ENCODE measurements at places on chromosomes 16 and 17.
A peak's percentile ranks its signal among the peaks of the same experiment; 100 is the strongest.

- DNase-seq: no peak
These were observed 4.8 kb upstream of the COG1 start for GRCh38 chr17:73188011-73188410.

- DNase-seq: no peak
These were observed 20.5 kb upstream of the METTL16 start for GRCh38 chr17:2532146-2532720.

GRCh38 chr17:1096215-1096614, 83.6 kb downstream of the ABR start:
- no peak for DNase-seq

- DNase-seq: no peak
These were observed 62.2 kb downstream of the TNRC6C start for GRCh38 chr17:78020717-78021108.

GRCh38 chr17:7363311-7363710, 8.4 kb downstream of the TMEM95 start:
- DNase-seq: peak; percentile 54

GRCh38 chr17:44581868-44582267, 24.6 kb downstream of the FZD2 start:
- no peak for DNase-seq

GRCh38 chr17:322006-322780, 30.4 kb downstream of the RPH3AL start:
- no peak for DNase-seq

- DNase-seq: peak; percentile 35
These were observed 18.6 kb downstream of the HNF1B start for GRCh38 chr17:37726248-37726647.

DNA sequence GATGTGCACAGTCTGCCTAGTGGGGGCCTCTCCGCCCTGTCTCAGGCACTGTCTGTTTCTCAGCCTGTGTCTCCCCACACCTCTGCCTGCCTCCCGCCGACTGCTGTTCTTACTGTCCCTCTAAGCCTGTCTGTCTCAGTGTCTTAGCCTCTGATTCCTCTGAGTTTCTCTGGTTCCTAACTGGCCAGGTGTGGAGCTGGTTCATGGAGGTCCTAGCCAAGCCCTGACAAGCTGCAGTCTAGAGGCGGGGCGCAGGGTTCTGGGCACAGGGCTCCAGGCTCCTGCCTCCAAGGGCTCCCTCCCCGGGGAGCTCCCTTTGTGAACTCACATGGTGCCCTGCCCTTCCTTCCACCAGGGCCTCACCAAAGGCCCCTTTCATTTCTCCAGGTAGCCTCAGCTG, 19.4 kb downstream of the C17orf100 start:
- no peak for DNase-seq

GRCh38 chr17:78144147-78144719, 2.0 kb upstream of the C17orf99 start:
- peak; percentile 87 for DNase-seq

- no peak for DNase-seq
These were observed 1.4 kb upstream of the SLC5A11 start for GRCh38 chr16:24844101-24845030.

GRCh38 chr17:45867171-45867570, 22.5 kb downstream of the SPPL2C start:
- no peak for DNase-seq

DNA sequence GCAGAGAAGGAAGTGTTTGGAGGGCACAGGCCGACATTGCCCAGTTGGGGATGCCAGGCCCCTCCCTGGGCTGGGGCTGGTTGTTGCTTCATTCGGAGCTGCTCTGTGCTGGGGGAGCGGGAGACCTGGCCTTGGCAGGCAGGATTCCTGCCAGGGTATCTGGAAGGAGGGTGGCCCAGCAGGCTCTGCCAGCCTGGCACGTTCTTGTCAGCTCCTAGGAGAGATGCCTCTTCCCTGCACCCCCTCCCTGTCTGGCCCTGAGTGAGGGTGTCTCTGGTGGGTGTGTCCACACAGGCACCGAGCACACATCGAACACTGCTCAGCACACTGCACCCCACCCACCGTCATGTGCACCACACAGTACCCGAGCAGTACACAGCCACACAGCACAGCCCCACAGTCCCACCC, 35.2 kb downstream of the ARHGAP23 start:
- DNase-seq: no peak

GRCh38 chr16:28297784-28298510, 5.6 kb downstream of the SBK1 start:
- no peak for DNase-seq

- DNase-seq: no peak
These were observed 25.4 kb downstream of the B9D1 start for GRCh38 chr17:19336938-19337711.

DNA sequence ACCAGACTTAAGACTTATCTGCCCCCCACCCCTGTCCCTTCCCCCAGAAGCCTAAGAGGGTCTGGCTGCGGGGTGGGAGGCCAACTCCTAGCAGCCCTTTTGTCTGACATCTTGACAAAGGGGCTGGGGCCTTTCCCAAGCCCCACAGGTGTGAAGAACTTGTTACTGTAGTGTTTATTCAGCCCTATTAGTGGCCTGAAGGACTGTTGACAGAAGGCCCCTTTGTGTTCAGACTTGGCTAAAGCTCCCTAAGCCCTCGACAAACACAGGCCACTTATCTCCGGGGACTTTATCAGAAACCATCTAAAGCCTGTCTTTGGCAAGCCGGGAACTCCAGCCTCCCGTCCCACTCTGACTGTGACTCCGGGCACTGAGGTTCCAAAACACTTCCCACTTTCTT, 129.8 kb downstream of the NTN1 start:
- DNase-seq: no peak

GRCh38 chr17:42005166-42005565, 12.1 kb downstream of the DNAJC7 start:
- DNase-seq: no peak

GRCh38 chr17:81486199-81486810, 26.3 kb downstream of the ACTG1 start:
- DNase-seq: no peak

- DNase-seq: no peak
These were observed 23.3 kb downstream of the MAP1LC3B start for GRCh38 chr16:87415441-87415840.

- DNase-seq: no peak
These were observed 266.4 kb downstream of the STX8 start for GRCh38 chr17:9309216-9309615.

- peak; percentile 70 for DNase-seq
These were observed 170.8 kb upstream of the FAM20A start for GRCh38 chr17:68771867-68772515.

DNA sequence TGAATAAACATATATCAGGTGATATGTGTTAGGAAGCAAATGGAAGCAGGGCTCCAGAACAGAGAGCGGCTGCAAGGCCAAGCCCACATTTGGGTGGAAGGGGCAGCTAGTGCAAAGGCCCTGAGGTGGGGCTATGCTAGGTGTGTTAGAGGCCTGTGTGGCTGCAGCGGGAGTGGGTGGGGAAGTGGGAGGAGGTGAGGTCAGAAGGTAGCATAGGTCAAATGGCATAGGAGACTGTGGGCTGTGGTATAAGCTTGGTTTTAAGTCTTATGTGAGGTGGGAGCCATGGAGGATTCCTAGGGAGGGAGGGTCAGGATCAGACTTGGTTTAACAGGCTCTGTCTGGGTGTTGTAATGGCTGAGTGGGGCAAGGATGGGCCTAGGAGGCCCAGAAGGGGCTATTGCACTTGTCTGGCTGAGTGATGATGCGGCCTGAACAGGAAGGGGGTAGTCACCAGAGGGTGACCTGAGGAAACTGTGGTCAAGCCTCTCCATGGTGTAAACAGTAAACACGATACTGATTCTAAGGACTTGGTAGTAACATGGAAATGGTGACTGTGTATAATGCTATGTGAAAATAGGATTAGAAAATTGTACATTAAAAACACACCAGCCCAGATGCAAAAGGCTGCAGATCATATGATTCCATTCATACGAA, 31.1 kb downstream of the RAI1 start:
- peak; percentile 83 for DNase-seq

- no peak for DNase-seq
These were observed 18.0 kb downstream of the CTRB2 start for GRCh38 chr16:75188832-75189477.

GRCh38 chr17:40291281-40291664, 3.6 kb downstream of the CDC6 start:
- no peak for DNase-seq

- peak; percentile 40 for DNase-seq
These were observed 148.0 kb upstream of the TNRC6C start for GRCh38 chr17:77810536-77810935.

GRCh38 chr16:47970291-47970931, 185.4 kb downstream of the ABCC12 start:
- peak; percentile 46 for DNase-seq

DNA sequence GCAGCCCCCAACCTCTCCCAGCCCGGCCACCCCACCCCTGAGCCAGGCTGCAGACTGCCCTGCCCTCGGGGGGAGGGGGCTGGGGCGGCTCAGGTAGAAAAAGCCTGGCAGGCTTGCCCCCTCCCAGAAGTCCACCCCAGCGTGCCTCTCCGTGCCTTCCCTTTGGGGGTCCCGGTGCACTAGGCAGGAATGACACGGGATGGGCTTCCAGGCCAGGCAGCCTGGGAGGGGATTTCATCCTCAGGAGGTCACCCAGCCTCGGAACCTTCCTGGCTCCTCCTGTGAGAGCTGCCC, 185.0 kb downstream of the NTN1 start:
- no peak for DNase-seq

GRCh38 chr17:4032738-4033137, 68.5 kb upstream of the ATP2A3 start:
- no peak for DNase-seq

DNA sequence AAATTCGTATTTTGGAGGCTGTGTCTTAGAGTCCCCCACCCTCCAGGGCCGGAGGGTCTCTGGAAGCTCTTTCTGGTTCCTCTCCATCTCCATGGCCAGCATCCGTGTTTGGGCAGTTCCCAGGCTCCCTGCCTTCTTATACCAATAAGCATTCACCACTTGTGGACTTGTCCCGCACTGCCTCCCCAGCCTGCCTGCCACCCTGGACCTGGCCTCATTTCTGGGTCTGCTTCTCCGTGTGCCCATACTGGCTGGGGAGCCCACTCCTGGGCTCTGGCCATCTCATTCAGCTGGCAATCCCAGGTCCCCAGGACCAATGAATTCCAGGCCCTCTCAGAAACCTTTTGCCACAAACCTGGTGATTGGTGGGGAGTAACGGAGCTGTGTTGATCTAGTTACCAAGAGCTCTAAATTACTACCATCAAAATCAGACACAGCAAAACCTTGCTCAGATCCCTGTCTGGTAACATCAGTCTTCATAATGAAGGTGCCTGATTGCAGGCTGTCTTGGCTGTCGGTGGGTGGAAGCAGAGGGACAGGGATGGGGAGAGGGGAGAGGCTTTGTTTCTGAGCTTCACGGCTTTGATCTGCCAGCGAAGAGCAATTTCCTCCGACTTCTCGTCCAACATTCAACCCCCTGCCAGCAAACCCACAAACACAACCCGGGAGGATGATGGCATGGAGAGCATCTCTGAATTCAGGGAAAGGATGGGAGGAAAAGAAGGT, 27.7 kb upstream of the CRHR1 start:
- DNase-seq: no peak

GRCh38 chr16:75628351-75628750, 5.3 kb upstream of the ADAT1 start:
- DNase-seq: no peak

GRCh38 chr16:3716831-3717234, 491 bp downstream of the TRAP1 start:
- peak; percentile 38 for DNase-seq

DNA sequence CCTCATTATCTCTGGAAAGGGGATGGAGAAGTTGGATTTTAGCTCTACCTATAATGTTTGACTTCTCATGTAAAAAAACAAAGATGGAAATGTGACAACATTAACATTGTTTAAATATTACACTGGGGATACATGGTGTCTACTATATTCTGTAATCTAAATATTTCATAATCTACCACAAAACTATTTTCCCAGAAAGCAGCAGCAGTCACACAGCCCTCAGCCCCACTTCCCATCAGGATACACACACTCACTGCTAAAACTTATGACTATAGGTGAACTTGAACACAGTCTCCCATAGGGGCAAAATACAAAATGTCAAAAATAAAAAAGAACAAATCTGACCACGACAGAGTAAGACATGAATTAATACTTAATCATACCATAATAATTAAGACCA, 95.7 kb downstream of the KANSL1 start:
- DNase-seq: no peak

- no peak for DNase-seq
These were observed 39.2 kb downstream of the ITGAM start for GRCh38 chr16:31298958-31299357.

DNA sequence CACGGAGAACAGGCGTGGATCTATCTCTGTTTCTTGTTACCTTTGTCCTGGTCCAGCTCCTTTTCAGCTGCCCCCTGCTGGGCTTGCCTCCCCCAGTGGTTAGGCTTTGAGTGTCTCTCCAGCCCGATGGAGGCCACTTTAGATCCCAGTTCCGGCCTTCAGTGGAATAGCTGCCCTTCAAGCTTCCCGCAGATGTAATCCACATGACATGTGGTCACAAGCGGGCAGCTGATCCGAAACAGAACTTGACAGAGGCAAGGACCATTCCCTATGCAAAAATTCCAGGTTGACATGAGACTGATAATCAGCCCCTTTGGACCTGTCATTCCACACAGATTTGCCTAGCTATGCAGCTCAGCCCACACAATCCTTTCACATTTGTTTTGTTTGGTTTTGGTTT, 40.6 kb upstream of the AQP8 start:
- no peak for DNase-seq

GRCh38 chr16:56807011-56807675, 57.9 kb upstream of the SLC12A3 start:
- peak; percentile 80 for DNase-seq

GRCh38 chr16:34803683-34804416, 1344.4 kb downstream of the TP53TG3F start:
- DNase-seq: no peak

- peak; percentile 68 for DNase-seq
These were observed 55.7 kb downstream of the SREBF1 start for GRCh38 chr17:17780922-17781590.

- DNase-seq: peak; percentile 48
These were observed 4.3 kb downstream of the C16orf74 start for GRCh38 chr16:85746460-85747215.

DNA sequence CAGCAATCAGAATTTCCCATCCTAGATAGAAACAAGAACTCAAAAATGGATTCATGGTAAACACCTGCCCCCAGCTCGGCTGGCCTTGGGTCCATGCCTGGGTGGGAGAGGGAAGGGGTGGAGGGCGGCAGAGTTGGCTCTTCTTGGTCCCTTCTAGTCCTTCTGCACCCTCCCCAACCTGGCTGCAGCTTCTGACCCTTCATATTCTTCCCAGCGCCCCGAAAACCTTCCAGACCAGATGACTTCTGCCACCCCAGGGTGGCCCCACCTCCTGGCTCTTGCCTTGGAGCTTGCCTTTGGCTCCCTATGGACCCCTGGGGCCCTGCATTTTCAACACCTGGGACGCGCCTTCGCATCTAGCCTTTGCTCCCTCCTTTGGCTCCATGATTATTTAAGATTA, 5.4 kb upstream of the GJD3 start:
- DNase-seq: no peak

Measured in EL (cell line).